ENCODE measurements at places on chromosomes 12 and 14. TPM values are rescaled to one million over a fixed set of nuclear protein-coding genes. Genes with fewer than 3 reads are reported as not detected.
A peak's percentile ranks its signal among the peaks of the same experiment; 100 is the strongest.

The P2RX2 gene
- not detected for total RNA-seq

The ISCA2 gene
- 45.8 TPM for total RNA-seq

The PYGL gene
- 5.8 TPM for total RNA-seq

The RNASE8 gene
- total RNA-seq, result not detected

The TESPA1 gene
- total RNA-seq, result 0.27 TPM

The TEX52 gene
- not detected for total RNA-seq

The C12orf50 gene
- total RNA-seq, result not detected

The CCDC38 gene
- total RNA-seq, result 0.22 TPM

The GOLT1B gene
- total RNA-seq, result 17.5 TPM

The SAMD15 gene
- 0.08 TPM for total RNA-seq

The GNB3 gene
- total RNA-seq, result 7.5 TPM

The RND1 gene
- total RNA-seq, result 0.47 TPM

GRCh38 chr12:100331871-100332270 is 25.0 kb upstream of the SLC17A8 start:
- no peak overlapping the region for H3K27ac ChIP-seq
- DNase-seq, result no peak
- peaks cover 90% of the 10 kb centered on the region for H3K36me3 ChIP-seq
- H3K4me1 ChIP-seq, result no peaks in the 10 kb centered on the region
- no peaks in the 10 kb centered on the region for H3K27me3 ChIP-seq
- H3K4me3 ChIP-seq, result no peak overlapping the region

DNA sequence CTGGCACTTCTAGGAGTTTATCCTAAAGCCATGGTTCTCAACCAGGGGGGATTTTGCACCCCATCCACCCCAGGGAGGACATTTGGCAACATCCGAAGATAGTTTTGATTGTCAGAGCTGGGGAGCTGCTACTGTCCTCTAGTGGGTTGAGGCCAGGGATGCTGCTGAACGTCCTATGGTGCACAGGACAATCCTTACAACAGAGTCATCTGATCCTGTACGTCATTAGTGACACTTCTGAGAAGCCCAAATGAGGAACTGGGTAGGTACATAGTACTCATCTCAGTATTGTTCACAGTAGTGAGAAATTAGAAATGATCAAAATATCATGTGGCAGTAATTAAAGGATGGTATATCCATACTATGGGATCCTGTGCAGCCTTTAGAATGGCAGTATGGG is 185.1 kb downstream of the CHST11 start:
- no peak overlapping the region for H3K4me3 ChIP-seq
- peaks cover 22% of the 10 kb centered on the region for H3K4me1 ChIP-seq
- H3K27me3 ChIP-seq, result no peaks in the 10 kb centered on the region
- H3K36me3 ChIP-seq, result no peaks in the 10 kb centered on the region
- no peak overlapping the region for H3K27ac ChIP-seq

DNA sequence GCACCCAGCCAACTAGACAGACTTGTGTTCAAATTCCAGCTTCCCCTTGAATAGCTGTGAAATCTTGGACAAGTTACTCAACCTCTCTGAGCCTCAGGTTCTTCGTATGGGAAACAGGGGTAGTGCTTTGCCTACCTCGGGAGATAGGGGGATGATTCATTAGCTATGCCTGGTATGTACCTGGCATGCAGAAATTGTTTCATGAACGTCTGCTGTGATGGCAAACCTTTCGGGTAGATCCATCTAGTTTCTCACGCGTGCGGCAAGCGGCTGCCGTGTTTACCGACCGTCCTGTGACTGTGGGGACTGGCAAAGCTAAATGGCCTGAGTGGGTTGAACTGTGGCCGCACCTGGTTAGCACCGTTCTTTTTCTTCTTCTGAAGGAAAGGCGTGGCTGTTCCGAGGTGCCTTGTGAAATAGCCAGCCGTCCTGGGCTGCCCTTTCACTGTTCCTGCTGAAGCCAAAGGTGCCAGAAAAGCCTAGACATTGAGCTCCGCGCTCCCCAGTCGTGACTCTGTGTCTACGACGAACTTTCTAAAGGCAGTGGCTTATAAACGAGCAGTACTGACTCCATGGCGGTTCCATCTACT is 40.6 kb upstream of the MED13L start:
- H3K4me1 ChIP-seq, result peaks cover 27% of the 10 kb centered on the region
- H3K4me3 ChIP-seq, result no peak overlapping the region
- H3K27me3 ChIP-seq, result peaks cover 6% of the 10 kb centered on the region
- no peaks in the 10 kb centered on the region for H3K36me3 ChIP-seq

GRCh38 chr12:88529531-88530488 is 50.5 kb downstream of the KITLG start:
- H3K4me1 ChIP-seq, result peaks cover 7% of the 10 kb centered on the region
- peaks cover 30% of the 10 kb centered on the region for H3K36me3 ChIP-seq
- H3K4me3 ChIP-seq, result peak overlapping the region; percentile 20
- H3K27me3 ChIP-seq, result no peaks in the 10 kb centered on the region

DNA sequence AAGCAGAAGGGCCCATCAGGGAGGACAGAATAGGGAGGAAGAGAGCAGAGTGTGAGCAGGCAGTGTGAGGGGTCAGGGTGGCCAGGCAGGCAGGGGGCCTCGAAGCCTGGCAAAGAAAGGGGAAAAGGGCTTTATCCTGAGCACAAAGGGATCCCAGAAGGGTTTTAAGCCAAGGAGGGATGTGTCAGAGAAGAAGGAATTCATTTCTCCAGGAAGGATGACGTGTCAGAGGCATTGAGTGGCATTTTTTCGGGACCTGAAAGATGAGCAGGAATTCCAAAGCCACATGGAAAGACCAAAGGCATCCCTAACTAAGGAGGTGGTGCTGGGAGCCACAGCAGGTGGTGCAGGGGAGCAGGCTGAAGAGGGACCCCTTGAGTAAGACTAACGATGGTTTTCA is 132.1 kb downstream of the DICER1 start:
- no peaks in the 10 kb centered on the region for H3K36me3 ChIP-seq
- H3K4me1 ChIP-seq, result no peaks in the 10 kb centered on the region
- peaks cover 21% of the 10 kb centered on the region for H3K27me3 ChIP-seq
- H3K27ac ChIP-seq, result no peak overlapping the region
- DNase-seq, result no peak

GRCh38 chr12:99523853-99524252 is 123.7 kb upstream of the GARIN6 start:
- H3K4me1 ChIP-seq, result no peaks in the 10 kb centered on the region
- H3K36me3 ChIP-seq, result no peaks in the 10 kb centered on the region
- H3K27ac ChIP-seq, result no peak overlapping the region
- DNase-seq, result no peak
- no peaks in the 10 kb centered on the region for H3K27me3 ChIP-seq

DNA sequence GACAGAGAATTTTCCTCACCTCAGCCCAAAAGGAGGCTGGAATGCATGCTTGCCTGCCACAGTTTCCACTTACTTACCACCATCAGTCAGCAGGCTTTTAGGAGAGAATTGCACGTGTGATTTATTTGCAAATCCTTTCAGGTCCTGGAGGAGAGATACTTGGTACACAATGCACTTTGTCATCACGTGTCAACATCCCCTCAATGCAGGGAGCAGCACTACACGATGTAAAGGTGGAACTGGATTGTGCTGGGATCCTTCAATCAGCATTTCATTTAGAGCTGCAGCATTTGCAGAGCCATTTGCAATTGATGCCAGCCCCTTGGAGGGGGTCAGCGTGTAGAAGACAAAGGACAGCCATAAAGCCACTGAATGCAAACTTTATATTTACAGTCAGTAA is 218.1 kb downstream of the GLT1D1 start:
- H3K27ac ChIP-seq, result no peak overlapping the region
- no peaks in the 10 kb centered on the region for H3K4me1 ChIP-seq
- H3K36me3 ChIP-seq, result no peaks in the 10 kb centered on the region
- DNase-seq, result no peak
- H3K4me3 ChIP-seq, result no peak overlapping the region

- H3K27ac ChIP-seq, result no peak overlapping the region
- H3K36me3 ChIP-seq, result peaks cover 40% of the 10 kb centered on the region
- no peaks in the 10 kb centered on the region for H3K27me3 ChIP-seq
- no peak overlapping the region for H3K4me3 ChIP-seq
- no peak for DNase-seq
- no peaks in the 10 kb centered on the region for H3K4me1 ChIP-seq
These were observed 139.5 kb upstream of the AEBP2 start for GRCh38 chr12:19299765-19300164.

GRCh38 chr12:67758119-67758518 is 109.6 kb downstream of the DYRK2 start:
- H3K4me1 ChIP-seq, result peaks cover 12% of the 10 kb centered on the region
- H3K27ac ChIP-seq, result peak overlapping the region; percentile 27
- no peak for DNase-seq
- no peaks in the 10 kb centered on the region for H3K36me3 ChIP-seq
- no peak overlapping the region for H3K4me3 ChIP-seq

DNA sequence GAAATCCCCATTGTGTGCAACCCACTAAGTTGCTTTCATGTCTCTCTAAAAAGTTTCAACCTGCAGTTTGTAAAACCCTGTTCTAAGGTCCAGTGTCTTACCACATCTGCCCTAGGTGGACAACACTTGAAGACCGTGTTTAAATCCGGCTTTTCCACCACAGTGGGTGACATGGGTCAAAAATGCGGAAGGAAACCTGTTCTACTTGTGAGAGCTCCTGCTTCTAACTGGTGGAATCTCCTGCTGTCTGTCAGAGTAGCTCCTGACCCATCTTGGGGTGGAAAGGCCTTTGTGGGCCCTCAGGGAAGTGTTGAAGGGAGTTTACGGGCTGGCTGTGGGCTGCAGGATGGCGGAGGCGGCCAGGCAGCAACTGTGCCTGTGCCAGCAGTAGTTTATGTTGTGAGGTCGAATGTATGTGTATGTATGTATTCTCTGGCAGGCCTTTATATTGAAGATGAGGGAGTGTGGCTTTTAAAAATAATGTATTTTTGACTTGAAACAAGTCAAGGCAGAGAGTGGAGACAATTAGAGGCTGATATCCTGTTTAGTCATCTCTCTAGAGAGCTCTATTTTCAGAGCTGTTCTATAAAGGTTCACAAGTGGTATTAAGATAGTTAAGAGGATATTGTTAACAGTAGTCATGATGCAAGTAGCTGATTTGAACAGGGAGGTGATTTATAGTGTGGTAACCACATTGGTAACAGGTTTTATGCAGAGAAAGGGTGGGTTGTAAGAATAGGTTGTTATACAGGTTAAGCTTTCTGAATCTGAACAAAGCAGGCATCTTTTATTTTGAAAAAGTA is 67.0 kb downstream of the PRKCH start:
- no peaks in the 10 kb centered on the region for H3K36me3 ChIP-seq
- no peak for DNase-seq
- peak overlapping the region; percentile 67 for H3K27ac ChIP-seq
- no peaks in the 10 kb centered on the region for H3K27me3 ChIP-seq
- H3K4me1 ChIP-seq, result peaks cover 60% of the 10 kb centered on the region

DNA sequence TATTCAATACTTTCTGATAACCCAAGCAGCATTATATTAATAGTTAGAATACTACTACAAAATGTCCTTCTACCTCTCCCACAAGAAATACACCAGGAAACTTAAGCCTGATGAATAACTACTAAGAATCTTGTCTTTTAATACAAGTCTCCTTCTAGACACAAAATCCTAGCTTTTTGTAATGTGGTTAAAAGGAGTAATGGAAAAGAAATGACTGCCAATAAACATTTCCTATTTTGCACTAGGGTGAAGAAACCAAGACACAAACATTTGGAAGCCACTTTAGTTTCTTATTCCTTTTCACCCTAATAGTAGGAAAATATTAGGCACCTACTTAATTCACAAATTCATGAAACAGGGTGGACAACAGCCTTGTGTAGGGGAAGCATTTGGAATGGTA is 51.3 kb upstream of the TTC7B start:
- H3K4me3 ChIP-seq, result no peak overlapping the region
- peak overlapping the region; percentile 70 for H3K27ac ChIP-seq
- DNase-seq, result no peak
- H3K27me3 ChIP-seq, result no peaks in the 10 kb centered on the region

GRCh38 chr12:117967512-117967911 is 1.3 kb downstream of the KSR2 start:
- peaks cover 82% of the 10 kb centered on the region for H3K27me3 ChIP-seq
- no peaks in the 10 kb centered on the region for H3K36me3 ChIP-seq
- DNase-seq, result no peak
- peaks cover 7% of the 10 kb centered on the region for H3K4me1 ChIP-seq

GRCh38 chr14:24846261-24846660 is 203.7 kb downstream of the STXBP6 start:
- no peaks in the 10 kb centered on the region for H3K27me3 ChIP-seq
- H3K4me1 ChIP-seq, result peaks cover 52% of the 10 kb centered on the region
- H3K36me3 ChIP-seq, result peaks cover 5% of the 10 kb centered on the region
- H3K4me3 ChIP-seq, result no peak overlapping the region
- no peak overlapping the region for H3K27ac ChIP-seq
- DNase-seq, result no peak

- peak; percentile 56 for DNase-seq
- H3K4me1 ChIP-seq, result peaks cover 39% of the 10 kb centered on the region
- peak overlapping the region; percentile 53 for H3K27ac ChIP-seq
- H3K4me3 ChIP-seq, result no peak overlapping the region
- H3K36me3 ChIP-seq, result peaks cover 68% of the 10 kb centered on the region
- H3K27me3 ChIP-seq, result no peaks in the 10 kb centered on the region
These were observed 82.5 kb downstream of the SH2B3 start for GRCh38 chr12:111488271-111488670.

DNA sequence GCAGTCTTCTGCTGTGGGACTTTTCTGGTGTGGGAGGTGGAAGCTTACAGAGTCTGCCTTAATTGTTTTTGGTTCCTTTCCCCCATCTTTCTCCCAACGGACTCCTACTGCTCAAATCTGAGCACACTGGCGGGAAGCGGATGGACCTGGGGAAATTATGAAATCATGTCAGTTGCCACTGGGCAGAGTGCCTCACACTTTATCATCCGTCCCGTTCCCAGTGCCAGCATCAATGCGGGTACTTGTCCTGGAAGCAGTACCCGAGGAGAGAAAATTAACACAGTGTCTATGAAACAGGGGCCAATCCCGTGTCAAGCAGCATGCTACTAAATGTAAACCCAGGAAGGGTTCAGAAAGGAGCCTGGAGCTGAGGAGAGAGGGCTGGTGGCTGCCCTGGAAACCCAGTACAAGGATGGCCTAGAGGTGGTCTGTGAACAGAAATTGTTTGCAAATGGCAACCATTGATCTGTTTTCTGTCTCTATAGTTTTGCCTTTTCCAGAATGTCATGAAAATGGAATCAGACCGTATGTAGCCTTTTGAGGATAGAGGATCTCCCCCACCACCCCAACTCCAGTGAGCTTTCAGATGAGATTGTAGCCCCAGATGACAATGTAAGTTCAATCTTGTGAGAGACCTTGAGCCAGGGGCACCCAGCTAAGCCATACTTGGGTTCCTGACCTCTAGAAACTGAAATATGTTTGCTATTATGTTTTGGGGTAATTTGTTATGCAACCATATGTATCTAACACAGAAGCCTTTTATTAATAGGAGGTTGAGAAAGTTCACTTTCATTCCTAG is 908 bp upstream of the CDKL1 start:
- peak overlapping the region; percentile 80 for H3K4me3 ChIP-seq

GRCh38 chr12:73632191-73632590 is 905.4 kb upstream of the ATXN7L3B start:
- H3K36me3 ChIP-seq, result no peaks in the 10 kb centered on the region
- no peaks in the 10 kb centered on the region for H3K4me1 ChIP-seq
- H3K27me3 ChIP-seq, result no peaks in the 10 kb centered on the region
- H3K27ac ChIP-seq, result no peak overlapping the region
- DNase-seq, result no peak

- H3K36me3 ChIP-seq, result no peaks in the 10 kb centered on the region
- DNase-seq, result no peak
- H3K27me3 ChIP-seq, result peaks cover 28% of the 10 kb centered on the region
- H3K4me1 ChIP-seq, result no peaks in the 10 kb centered on the region
- no peak overlapping the region for H3K27ac ChIP-seq
These were observed 128.4 kb downstream of the TTC8 start for GRCh38 chr14:88952901-88953300.
